ENCODE measurements at places on chromosomes 5 and 9.

GRCh38 chr9:536597-537511 is 304.6 kb upstream of the DMRT1 start:
- DNase-seq, result no peak

GRCh38 chr5:11047625-11048024 is 286.6 kb upstream of the DAP start:
- no peak for DNase-seq

GRCh38 chr5:1814183-1815020 is 13.2 kb downstream of the NDUFS6 start:
- DNase-seq, result no peak

DNA sequence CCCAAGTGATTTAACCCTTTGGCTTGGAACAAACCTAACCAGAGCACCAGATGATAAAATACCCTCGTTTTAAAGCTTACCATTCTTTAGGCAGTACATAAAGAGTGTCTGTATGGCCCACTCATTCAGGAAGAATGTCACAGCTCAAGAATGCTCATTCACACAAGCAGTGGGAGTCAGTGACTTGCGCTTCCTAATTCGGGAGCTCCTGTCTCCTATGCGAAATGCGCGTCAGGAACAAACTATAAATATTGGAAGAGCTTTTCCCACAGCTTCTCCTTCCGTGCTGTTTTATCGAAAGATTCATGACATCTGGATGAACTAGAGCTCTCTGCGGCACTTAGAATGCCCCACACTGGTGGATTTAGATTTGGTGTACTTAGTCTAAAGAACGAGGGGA is 66.6 kb downstream of the NTRK2 start:
- no peak for DNase-seq

DNA sequence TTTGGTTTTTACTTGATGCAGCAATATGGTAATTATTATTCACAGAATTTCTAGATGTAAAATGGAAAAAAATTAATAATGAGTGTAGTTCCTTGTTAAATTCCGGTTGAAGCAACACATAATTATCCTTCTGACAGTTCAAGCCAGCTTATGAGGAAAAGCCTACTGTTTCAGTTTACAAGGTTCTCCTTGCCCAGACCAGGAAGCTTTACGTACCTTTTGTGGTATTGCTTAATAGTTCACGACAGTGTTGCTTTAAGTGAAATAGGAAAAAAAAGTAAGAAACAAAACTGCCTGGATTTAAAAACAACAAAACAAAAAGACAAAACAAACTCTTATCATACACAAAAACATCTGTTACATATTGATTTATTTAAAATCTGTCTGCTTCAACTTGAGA is 547.3 kb upstream of the C9orf72 start:
- no peak for DNase-seq

- no peak for DNase-seq
Observed at GRCh38 chr9:22257026-22257816, 189.4 kb upstream of the DMRTA1 start.

- DNase-seq, result no peak
Observed at GRCh38 chr5:53825016-53825415, 264.6 kb downstream of the NDUFS4 start.

DNA sequence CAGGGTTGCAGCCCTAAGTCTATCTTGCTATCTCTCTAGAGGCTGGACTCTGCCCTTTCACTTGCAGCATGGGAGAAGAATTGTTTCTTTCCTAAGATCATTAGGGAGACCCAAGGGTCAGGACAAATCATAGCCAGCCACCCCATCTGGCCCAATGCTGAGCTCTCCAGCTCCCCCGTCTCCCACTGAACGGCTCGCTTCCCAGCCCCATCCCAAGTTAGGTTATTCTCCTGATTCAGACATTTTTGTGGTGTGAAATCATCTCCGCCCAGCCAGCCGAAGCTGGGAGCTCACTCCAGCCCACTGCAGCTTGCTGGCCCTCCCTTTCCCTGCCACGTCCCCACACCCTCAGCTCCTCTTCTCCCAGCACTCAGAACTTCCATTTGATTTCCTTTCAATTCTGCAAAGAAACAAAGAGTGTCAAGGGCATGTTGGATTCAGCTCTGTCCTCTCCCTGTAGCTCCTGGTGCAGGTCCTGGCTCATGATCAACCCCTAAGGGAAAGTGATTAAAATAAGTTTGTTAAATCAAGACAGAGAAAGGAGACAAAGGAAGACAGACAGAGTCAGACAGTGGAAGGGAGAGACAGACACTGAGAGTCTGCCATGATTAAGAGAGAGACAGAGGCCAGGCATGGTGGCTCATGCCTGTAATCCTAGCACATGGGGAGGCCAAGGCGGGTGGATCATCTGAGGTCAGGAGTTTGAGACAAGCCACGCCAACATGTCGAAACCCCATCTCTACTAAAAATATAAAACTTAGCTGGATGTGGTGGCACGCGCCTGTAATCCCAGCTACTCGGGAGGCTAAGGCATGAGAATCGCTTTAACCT is 12.6 kb upstream of the SPARC start:
- no peak for DNase-seq

DNA sequence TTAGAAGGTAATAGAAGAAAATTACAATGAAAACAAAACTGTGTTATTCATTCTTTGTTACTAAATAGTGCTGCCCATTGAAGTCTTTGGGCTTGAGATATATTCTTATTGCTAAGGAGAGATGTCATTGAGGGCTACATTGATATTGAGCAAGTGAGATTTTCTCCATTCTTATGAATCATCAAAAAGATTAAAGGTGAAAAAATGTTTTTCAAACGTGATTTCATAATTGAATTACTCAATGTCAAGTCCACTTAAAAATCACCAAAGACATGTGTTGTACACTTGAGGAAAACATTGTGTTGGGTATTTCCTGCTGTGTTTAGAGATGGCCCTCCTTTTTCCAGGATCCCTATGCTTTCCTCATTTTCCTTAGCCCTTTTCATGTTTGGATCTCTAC is 448.1 kb downstream of the NFIB start:
- DNase-seq, result no peak

- DNase-seq, result no peak
Observed at GRCh38 chr5:76177978-76178377, 94.8 kb downstream of the SV2C start.

GRCh38 chr5:124461941-124462340 is 284.5 kb downstream of the ZNF608 start:
- DNase-seq, result no peak

DNA sequence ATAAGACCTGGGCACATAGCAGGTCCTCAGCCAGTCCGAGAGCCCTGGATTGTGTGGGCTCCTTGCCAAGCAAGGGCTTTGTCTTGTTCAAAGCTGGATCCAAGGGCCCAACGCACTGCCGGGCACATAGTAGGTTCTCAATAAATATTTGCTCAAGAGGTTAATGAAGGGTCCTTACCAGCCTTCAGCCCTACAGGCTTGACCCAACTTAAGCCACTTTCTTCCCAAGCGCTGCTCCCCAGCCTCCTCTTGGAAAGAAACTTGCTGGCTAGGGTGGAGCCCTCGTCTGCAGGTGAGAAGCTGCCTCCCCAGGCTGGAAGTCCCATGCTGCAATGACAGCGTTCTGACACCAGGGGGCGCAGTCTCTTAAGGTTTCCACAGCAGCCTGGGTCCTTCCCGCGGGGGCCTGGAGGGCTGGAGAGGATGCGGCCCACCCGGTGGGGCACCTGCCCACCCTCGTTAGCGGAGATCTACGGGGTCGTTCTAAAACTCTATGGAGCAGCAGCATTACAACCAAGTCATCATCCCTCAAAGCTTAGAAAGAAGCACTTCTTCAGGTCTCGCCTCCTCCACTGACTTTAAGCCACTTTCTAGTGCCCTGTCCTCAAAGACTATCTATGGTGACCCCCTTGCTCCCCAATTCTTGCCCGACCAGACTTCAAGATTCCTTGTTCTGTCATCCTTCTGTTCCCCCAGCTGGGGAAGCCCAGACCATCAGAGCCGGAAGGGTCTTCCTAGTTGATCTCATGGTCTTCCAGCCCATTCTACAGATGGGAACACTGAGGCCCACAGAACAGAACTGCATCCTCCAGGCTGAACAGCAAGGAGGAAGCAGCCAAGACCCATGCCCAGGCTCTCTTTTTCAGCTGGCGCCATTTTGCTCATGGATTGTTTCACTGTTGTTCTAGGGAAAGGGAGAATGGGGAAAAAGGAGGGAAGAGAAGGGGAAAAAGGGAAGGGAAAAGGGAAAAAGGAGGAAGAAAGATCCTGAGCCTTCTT is 115.4 kb downstream of the LHX2 start:
- DNase-seq, result peak; percentile 71

GRCh38 chr5:138937392-138938387 is 62.6 kb upstream of the LRRTM2 start:
- DNase-seq, result no peak
